ENCODE measurements at places on chromosomes 11 and 22. TPM values are rescaled to one million over a fixed set of nuclear protein-coding genes. Genes with fewer than 3 reads are reported as not detected.

DNA sequence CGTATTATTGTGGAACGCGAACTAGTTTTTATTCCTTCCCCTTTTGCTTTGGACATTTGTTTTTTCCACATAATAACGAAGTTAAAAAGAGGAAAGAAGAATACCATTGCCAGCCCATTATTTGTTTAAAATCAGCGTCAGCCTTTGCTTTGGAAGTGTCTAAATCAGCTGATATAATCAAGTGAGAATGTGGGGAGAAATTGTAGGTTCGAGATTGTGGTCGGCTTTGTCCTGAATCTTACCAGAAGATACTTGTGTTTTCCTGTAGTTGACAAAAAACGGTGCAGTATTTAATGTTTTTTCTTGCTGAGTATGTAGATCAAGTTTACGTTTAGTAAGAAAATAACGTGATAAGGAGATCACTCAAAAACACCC is 935 bp downstream of the ZNF143 start:
- DNase-seq, result no peak

DNA sequence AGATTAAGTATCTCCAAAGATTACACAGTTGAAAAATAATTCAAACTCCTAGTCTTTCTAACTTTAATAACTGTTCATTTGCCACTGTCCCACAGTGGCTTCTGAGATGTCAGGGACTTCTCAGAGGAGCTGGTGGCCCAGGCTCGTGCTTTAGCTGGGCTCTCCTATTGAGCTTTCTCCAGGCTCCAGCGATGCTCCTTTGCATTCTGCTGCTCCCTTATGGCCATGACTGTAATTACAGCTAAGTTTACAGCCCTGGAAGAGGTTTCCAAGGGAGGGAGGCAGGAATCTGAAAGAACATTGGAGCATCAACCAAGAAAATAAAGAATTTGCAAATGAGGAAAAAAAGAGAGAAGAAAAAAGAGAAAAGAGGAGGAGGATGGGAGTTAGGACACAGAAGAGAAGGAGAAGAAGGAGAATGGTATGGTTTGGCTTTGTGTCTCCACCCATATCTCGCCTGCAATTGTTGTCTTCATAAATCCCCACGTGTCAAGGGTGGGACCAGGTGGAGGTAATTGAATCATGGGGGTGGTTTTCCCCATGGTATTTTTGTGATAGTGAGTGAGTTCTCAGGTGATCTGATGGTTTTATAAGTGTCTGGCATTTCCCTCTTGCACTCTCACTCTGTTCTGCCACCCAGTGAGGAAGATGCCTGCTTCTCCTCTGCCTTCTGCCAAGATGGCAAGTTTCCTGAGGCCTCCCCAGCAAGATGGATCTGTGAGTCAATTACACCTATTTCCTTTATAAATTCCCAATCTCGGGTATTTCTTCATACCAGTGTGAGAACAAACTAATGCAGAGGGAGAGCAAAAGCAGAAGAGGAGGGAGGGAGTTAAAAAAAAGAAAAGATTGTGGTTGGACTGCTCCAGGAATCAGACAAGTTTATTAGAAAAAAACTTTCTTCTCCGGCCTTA is 857.0 kb downstream of the KCNA4 start:
- peak; percentile 70 for DNase-seq

DNA sequence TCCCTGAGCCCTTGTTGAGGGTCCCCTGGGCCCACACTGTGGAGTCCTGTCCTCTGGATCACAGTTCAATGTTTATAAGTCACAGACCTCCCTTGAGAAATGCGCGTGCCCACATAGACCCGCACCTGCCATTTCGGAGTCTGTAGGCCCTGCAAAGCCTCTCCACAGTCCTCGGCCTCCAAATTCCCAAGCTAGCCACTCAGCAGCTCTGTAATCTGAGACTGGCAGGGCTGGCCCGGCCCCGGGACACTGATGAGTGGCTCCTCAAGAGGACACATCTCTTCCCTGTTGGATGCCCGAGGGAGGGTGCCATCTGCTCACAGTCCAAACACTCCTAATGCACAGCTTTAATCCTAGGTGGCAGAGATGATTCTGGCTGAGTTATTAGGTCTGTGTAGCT is 39.1 kb downstream of the B3GAT1 start:
- no peak for DNase-seq

DNA sequence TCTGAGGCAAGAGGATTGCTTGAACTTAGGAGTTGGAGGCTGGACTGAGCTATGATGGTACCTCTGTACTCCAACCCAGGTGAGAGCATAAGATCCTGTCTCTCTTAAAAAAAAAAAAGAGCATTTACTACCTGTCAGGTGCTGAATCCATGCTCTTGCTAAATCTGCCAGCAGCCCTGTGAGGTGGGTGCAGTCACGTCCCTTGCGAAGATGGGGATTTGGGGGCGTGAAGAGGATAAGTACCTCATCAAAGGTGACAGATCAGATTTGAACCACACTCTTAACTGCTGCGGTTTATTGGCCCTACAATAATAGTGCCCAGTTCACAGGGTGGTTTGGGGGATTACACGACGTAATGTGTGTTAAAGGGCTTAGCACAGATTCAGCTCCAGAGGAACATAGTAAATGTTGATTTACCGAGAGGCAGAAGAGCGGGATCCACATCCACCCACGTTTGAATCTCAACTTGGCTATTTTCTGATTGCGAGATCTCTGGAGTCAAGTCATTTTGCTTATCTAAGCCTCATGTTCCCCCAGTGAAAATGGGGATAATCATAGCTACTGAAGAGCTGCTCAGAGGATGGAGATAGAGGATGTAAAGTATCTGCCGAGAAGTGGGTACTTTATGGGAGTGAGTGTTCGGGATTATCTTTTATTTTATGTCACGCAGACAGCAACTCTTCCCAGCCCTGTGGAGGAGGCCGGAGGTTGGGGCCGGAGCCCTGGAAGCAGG is 28.1 kb upstream of the LRRC10B start:
- no peak for DNase-seq

DNA sequence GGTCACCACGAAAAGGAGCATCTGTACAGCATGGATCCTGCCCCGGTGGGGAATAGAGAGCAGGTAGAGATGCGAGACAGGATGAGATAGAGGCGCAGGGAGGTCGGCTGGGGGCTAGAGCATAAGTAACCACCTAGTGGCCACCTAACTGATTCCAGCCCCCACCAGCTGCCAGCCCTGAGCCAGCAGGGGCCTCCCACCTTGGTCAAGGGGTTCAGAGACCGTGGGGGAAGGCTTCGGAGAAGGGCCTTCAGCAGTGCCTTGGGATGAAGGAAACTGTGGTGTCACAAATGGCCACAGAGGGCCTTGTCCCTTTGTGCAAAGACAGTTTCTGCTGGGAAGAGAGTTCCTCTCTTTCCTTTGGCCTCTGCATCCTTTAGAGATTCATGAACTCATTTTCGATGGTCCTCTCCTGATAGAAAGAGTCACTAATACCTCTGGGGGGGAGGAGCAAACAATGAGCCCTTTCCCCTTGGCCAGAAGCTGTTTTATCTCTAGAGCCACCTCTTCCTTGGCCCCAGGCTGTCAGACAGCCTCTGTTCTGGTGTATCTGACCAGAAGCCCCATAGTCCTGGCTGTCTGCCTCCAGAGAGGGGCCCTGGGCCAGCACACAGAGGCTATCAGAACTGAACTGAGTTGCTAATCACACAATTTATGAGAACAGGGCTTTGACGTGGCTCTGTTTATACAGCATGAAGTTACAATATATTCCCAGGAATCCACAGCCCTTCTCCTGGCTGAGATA is 146.0 kb downstream of the PARVA start:
- no peak for DNase-seq

- DNase-seq, result no peak
Measured at GRCh38 chr11:7591107-7591894, 77.5 kb downstream of the PPFIBP2 start.

DNA sequence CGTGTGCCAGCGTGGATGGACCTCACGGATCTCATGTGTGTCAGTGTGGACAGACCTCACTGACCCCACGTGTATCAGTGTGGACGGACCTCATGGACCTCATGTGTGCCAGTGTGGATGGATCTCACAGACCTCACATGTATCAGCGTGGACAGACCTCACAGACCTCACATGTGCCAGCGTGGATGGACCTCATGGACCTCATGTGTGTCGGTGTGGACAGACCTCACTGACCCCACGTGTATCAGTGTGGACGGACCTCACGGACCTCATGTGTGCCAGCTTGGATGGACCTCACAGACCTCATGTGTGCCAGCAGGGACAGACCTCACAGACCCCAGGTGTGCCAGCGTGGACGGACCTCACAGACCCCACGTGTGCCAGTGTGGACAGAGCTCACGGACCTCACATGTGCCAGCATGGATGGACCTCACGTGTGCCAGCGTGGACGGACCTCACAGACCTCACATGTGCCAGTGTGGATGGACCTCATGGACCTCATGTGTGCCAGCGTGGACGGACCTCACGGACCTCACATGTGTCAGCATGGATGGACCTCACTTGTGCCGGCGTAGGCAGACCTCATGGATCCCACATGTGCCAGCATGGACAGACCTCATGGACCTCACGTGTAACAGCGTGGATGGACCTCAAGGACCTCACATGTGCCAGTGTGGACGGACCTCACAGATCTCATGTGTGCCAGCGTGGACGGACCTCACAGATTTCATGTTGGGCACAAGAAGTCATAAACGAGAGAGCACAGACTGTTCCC is 18.2 kb downstream of the TTLL8 start:
- no peak for DNase-seq

DNA sequence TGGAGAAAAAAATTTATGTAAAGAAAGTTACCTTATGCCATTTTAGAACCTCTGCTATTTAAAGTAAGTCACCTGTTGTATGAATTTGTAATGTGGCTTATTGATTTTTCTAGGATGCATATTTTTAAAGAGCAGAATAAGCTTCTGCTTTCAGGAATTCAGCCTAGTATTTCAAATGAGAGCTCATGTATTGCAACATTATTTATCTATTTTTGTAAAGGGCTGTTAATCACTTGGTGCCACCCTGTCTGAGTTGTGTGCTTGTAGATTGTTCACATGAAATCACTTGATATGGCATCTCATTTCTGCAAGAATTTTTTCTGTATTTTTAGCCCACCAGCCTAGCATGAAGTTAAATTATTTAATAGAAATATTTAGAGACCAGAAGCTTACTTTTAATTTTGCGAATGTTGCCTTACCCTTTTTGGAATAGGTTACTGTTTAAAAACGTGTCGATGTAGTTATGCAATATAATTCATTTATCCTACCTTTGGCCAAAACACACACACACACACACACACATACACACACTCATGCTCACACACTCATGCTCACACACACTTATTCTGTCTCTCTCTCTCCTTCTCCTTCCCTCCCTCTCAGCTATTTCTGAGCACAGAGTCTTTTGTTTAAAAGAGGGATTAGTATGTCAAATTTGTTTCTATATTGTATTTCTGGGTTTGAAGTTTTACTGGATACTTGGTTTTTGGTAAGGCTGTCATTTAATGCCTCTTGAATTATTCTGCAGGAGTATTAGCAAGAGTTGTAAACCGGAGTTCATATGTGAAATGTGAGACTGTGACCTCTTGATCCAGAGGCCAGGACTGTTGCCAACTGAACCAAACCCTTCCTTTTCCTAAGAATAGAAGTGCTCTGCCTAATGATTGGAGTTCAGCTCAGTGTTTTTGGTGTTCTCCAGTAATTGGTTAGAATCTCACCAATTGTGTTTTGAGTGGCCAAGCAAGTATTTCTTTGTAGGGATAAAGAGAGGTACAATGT is 34.4 kb downstream of the YAP1 start:
- no peak for DNase-seq

GRCh38 chr11:126948563-126948962 is 52.0 kb downstream of the KIRREL3 start:
- DNase-seq, result no peak

GRCh38 chr22:49051491-49052022 is 776.1 kb downstream of the BRD1 start:
- no peak for DNase-seq

DNA sequence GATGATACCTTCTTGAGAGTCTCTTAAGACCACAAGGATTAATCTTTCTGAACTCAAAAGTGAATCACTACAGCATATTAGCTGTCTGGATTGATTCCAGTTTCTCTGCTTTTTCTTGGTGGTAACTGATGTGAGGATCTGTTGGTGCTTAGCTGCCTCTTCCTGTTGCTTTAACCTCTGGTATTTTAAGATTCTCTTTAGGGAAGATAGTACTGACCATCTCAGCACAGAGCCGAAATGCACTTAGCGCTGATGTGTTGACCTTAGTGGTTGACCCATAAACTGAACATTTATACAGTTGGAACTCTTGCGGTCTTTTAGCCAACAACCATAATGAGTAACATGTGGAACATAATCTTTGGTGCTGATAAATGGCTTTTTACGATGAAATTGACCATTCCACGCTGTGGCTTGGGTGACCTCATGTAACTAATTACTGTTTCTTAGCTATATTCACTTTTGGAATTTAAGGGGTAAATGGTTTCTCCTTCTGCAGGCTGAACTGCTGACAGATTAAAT is 33.7 kb downstream of the APLP2 start:
- DNase-seq, result no peak

- no peak for DNase-seq
Measured at GRCh38 chr22:36580846-36581245, 51.9 kb upstream of the EIF3D start.

DNA sequence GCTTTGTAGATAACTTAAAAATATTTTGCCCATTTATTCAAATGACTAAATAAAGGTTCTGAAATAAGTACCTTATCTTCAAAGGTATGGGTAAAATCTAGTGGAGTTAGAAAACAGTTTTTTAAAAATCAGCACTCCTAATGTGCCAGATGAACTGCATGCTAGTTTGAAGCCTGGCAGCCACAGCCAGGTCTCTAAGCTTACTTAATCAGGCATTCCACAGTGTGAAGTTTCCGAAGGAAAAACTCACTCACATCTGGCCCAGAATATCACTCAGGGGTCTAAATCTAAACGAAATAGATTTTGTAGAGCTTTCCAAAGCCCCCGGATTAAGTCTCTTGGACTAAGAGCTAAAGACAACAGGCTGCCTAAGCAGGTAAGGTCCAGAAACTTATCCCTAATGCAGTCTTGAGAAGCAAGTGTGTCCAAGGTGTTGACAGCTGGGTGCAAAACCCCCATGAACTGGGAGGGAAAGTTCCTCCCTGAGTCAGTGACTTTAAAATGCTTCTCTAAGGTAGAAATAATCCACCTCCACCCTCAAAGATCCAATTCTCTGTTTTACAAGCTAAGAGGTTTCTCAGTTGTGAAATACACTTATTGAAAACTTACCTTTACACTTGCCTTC is 157.6 kb downstream of the FCHSD2 start:
- DNase-seq, result no peak

- no peak for DNase-seq
Measured at GRCh38 chr22:29166180-29166579, 39.5 kb upstream of the EMID1 start.

GRCh38 chr11:66718320-66718971 is 10.6 kb downstream of the SPTBN2 start:
- DNase-seq, result peak; percentile 66

- no peak for DNase-seq
Measured at GRCh38 chr11:58770627-58771457, 39.1 kb upstream of the GLYAT start.

OR8H1 gene
- total RNA-seq, result not detected

MS4A1 gene
- not detected for total RNA-seq

UBQLNL gene
- 4.4 TPM for total RNA-seq

NXPE1 gene
- not detected for total RNA-seq

ZNF214 gene
- total RNA-seq, result 2.4 TPM

TH gene
- not detected for total RNA-seq

All from endothelial cell (in vitro differentiated cells).